ENCODE measurements at places on chromosomes 3 and 15.

GRCh38 chr3:193963808-193964516 is 172.0 kb upstream of the HES1 start:
- no peak for DNase-seq

DNA sequence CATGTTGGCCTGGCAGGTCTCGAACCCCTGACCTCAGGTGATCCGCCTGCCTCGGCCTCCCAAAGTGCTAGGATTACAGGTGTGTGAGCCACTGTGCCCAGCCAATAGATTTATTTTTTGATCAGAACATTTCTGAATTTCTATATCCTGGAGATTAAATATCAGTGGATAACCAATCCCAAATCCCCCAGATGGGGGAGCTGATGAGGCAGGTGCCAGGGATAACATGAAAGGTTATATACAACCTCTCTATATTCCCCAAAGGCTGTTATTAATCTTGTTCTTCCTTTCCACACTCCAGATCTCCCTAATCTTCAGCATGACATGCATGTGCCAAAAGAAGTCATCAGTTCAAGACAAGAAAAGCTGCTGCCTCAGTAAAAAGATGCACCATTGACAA is 112.3 kb downstream of the WDR76 start:
- no peak for DNase-seq

GRCh38 chr3:164465172-164465571 is 613.1 kb downstream of the SI start:
- DNase-seq, result no peak

DNA sequence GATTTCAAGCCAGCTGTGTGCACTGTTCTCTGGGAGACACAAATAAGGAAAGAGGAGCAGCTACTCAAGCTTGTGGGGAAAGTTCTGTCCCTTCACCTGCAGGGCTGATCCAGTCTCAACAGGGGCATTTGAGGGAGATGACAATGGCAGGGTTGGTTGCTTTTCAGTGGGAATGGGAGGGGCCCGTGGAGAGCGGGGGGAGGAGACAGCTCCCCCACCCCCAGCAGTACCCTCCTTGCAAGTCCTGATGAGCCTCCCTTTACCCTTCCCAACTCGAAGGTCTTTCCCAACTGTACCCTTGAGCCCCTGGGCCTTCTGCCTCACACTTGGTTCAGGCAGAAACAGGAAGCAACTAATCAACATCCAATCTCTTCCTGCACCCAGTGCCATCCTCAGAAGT is 71.8 kb upstream of the SNRPA1 start:
- DNase-seq, result no peak

- DNase-seq, result peak; percentile 99
These were observed 10.6 kb downstream of the TRH start for GRCh38 chr3:129985113-129985512.

DNA sequence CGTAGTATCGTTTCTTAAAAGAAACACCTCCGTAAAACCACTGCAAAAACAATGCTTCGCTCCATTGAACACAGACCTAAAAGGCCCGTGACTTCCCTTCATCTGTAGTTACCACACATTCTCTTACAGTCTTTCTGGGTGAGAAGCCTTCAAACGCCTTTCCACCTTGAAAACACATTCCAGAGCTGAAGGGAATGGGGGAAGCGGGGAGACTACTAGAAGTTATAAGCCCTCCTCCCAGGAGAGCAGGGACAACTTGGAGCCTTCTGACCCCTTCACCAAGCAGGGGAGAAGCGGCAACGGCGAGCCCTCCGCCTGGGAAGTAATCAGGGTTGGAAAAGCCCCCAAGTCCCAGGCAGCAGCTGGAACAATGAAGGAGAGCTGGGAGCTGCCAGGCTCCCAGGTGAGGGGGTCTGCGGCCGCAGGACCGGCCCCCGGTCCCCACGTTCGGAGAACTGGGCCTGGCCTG is 461 bp downstream of the SECISBP2L start:
- no peak for DNase-seq
